ENCODE measurements at places on chromosomes 7 and 10. TPM values are rescaled to one million over a fixed set of nuclear protein-coding genes. Genes with fewer than 3 reads are reported as not detected.

DNA sequence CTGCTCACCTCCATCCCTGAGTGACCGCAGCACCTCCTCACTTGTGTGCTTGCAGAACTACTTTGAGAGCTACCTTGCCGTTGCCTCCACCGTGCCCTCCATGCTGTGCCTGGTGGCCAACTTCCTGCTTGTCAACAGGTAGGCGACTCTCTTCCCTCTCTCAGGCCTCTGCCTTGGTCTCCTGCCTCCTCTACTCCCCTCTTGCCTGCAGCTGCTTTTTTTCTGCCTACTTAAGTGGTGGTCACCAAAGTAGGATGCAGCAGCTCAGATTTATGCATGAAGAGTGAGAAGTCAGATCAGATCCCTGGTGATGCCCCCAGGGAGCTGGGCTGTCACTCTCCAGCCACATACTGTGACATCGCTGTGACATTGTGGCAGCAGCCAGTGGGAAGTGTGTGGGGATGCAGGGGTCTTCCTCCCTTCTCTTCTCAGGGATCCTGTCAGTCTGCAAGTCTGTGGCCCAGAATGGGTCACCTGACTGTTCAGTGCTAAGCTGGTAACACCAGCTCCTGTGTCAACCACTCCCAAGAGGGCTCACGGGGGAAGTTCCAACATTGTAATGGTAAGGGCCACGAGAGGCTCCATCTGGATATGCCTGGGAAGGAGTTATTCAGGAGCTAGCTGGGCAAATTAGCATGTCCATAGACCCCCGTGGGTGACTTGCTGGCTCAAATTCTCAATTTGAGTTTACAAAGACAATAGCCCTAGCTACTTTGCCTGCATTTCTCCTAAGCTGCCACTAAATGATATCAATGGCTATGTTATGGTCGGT, 25.3 kb downstream of the SLC29A3 start:
- H3K4me3 ChIP-seq = no peak overlapping the region
- no peak overlapping the region for H3K27ac ChIP-seq
- no peaks in the 10 kb centered on the region for H3K4me1 ChIP-seq
- H3K36me3 ChIP-seq = no peaks in the 10 kb centered on the region
- H3K27me3 ChIP-seq = no peaks in the 10 kb centered on the region
- no peak for DNase-seq

DNA sequence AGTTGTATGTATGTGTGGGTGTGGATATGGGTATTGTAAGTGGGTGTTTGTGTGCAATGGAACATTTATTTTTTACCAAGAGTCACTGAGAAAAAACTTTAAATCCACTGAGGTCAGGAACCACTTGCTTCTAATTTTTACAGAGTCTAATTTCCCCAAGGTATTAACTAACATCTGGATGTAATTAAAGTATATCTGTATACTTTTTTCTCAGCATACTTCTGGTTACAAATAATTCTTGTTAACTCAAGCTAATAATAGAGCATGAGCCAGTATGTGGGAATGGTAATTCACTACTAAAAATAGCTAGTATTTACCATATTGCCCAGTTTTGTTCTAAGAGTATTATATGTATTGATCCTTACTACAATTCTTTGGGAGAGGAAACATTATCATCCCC, 24.6 kb upstream of the STEAP4 start:
- no peaks in the 10 kb centered on the region for H3K36me3 ChIP-seq
- H3K27me3 ChIP-seq = no peaks in the 10 kb centered on the region
- no peak for DNase-seq
- H3K4me1 ChIP-seq = no peaks in the 10 kb centered on the region

- H3K36me3 ChIP-seq = no peaks in the 10 kb centered on the region
- no peaks in the 10 kb centered on the region for H3K27me3 ChIP-seq
- H3K27ac ChIP-seq = peak within 1 kb of the TSS; percentile 93
- H3K4me3 ChIP-seq = peak within 1 kb of the TSS; percentile 95
- DNase-seq = peak; percentile 86
Measured at GRCh38 chr7:100694098-100694745, at the start of gene GIGYF1. TSS of gene GIGYF1 (minus strand) at chr7:100694250. CDS start at chr7:100688238, 6,012 bp downstream.

- no peak for DNase-seq
- H3K36me3 ChIP-seq = no peaks in the 10 kb centered on the region
- H3K4me3 ChIP-seq = no peak overlapping the region
Measured at GRCh38 chr7:152986376-152986775, 226.8 kb downstream of the ACTR3B start.

DNA sequence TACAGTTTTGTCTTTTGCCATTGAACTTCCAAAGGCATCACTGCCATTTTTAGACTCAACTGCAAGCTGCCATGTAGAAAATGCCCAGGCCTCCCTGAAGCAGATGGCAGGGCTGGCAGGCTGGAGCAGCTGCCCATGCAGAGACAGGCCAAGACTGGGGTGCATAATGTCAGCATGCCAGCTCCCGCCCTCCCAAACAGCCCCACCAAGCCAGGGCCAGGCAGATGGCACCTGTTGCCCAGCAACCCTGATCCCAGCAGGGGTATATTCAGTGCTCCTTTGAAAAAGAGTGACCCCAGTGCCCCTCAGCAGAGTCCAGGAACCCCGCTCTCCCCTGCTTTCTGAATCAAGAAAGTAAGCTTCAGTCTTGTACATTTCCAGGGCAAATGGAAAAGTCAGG, 32.6 kb downstream of the VSTM4 start:
- H3K27ac ChIP-seq = no peak overlapping the region
- H3K4me1 ChIP-seq = peaks cover 3% of the 10 kb centered on the region

DNA sequence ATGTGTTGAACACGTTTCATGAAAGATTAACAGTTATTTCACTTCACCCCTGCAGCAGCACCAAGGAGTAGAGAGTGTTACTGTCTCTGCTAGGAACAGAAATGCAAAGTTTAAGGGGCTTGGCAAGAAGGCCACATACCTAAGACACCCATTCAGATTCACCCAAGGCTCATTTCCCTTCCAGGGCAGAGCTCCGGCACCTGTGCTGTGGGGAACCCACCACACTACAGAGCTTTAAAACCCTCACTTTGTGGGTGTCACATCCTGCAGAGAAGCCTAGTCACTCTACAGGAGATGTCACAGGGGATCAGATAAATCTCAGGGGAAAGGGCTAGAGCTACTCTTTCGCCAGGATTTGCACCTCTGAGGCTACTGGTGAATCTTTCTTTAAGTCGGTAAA, 176.1 kb upstream of the KLF6 start:
- DNase-seq = no peak
- no peak overlapping the region for H3K4me3 ChIP-seq
- H3K36me3 ChIP-seq = no peaks in the 10 kb centered on the region
- no peaks in the 10 kb centered on the region for H3K4me1 ChIP-seq

- no peak overlapping the region for H3K4me3 ChIP-seq
- H3K36me3 ChIP-seq = no peaks in the 10 kb centered on the region
- H3K27me3 ChIP-seq = no peaks in the 10 kb centered on the region
- DNase-seq = no peak
- H3K4me1 ChIP-seq = peaks cover 9% of the 10 kb centered on the region
Measured at GRCh38 chr7:92720604-92721350, 115.6 kb downstream of the CDK6 start.

DNA sequence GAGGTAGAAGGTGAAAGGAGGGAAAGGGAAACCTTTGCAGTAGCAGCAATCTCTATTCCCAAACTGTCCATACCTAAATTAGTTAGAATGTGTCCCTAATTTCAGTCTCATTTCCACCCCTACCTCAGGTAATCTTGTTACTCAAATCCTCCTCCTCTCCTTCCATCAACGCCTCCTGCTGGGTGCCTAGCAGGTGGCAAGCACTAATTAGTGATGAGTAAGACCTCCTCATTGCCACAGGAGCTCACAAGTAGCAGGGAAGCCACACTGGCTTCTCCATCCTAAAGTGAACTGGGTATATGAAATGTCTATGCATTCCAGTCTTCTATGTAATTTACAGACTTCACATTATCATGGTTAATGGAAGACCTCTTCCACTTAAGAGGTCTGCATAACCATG, 25.7 kb upstream of the FAM133B start:
- no peak overlapping the region for H3K27ac ChIP-seq
- H3K4me3 ChIP-seq = no peak overlapping the region
- DNase-seq = no peak
- H3K4me1 ChIP-seq = no peaks in the 10 kb centered on the region
- no peaks in the 10 kb centered on the region for H3K27me3 ChIP-seq

DNA sequence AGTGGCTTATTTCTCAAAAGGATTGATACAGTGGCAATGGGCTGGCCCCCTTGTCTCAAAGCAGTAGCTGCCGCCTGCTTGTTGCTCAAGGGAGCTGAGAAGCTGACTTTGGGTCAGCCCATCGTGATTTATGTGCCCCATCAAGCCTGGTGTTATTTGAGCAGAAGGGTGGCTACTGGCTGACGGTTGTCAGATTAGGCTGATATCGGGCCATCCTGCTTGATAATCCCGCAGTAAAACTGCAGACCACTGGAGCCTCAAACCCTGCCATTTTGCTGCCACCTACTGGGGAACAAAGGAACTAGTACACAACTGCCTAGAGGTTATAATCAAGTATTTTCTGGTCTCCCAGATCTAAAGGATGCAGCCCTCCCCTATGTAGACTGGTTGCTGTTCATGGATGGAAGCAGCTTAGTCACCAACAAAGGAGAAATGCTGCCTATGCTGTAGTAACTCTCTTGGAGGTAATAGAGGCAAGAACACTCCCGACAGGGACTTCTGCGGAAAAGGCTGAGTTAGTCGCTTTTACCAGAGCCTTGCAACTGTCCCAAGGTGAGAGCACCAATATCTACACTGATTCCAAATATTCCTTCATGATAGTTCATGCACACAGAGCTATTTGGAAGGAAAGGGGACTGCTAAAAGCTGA, 65.9 kb upstream of the ZNF92 start:
- H3K4me3 ChIP-seq = no peak overlapping the region
- peak; percentile 64 for DNase-seq
- H3K36me3 ChIP-seq = no peaks in the 10 kb centered on the region
- no peak overlapping the region for H3K27ac ChIP-seq

- H3K4me3 ChIP-seq = no peak overlapping the region
- H3K27me3 ChIP-seq = no peaks in the 10 kb centered on the region
- H3K4me1 ChIP-seq = no peaks in the 10 kb centered on the region
- H3K36me3 ChIP-seq = peaks cover 3% of the 10 kb centered on the region
- H3K27ac ChIP-seq = no peak overlapping the region
Measured at GRCh38 chr7:158650821-158651225, 53.8 kb downstream of the NCAPG2 start.

GRCh38 chr10:3704565-3705325, 80.3 kb downstream of the KLF6 start:
- no peaks in the 10 kb centered on the region for H3K27me3 ChIP-seq
- no peak for DNase-seq
- no peak overlapping the region for H3K4me3 ChIP-seq
- H3K27ac ChIP-seq = peak overlapping the region; percentile 61
- H3K4me1 ChIP-seq = peaks cover 27% of the 10 kb centered on the region

DNA sequence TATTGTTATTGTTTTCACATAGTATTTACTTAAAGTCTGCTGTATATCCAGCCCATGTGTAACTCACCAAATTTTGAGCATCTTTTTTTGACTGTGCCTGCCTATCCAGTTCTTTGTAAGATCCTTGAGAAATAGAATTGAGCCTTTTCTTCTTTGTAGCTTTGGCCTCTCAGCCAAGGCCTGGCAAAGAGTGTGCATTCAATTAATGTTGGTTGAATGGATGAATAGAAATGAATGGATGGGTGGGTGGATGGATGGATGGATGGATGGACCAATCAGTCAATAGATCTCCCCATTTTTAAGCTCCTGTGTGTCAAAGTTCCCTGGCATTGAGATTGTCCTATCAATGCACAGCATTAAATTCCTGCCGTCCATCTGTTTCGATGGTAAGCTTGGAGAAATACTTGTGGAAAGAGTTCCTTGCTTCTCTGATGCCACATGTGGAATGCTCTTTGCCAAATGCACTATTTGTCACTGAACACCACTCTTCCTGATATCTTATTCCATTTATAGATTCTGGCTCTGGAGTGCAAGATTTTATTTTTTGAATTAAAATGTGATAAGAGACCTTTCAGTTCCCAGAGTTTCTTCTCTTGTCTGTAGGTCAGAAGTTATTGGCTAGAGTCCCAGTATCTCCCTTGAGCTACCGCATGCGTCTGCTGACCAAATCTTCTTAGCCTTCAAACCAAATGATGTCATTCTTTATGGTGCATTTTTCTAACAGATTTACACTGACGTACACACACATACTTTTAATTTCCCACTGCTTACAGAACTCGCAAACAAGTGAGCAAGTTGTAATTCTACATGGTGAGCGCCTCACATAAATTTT, 20.7 kb upstream of the ADRB1 start:
- H3K4me3 ChIP-seq = no peak overlapping the region
- H3K27me3 ChIP-seq = no peaks in the 10 kb centered on the region
- peaks cover 36% of the 10 kb centered on the region for H3K4me1 ChIP-seq

GRCh38 chr10:81135851-81136250, 598.1 kb downstream of the SH2D4B start:
- no peaks in the 10 kb centered on the region for H3K36me3 ChIP-seq
- no peaks in the 10 kb centered on the region for H3K27me3 ChIP-seq
- H3K4me1 ChIP-seq = no peaks in the 10 kb centered on the region
- H3K4me3 ChIP-seq = no peak overlapping the region

GRCh38 chr10:45147000-45147399, 146.3 kb downstream of the ZNF22 start:
- no peak for DNase-seq
- H3K36me3 ChIP-seq = no peaks in the 10 kb centered on the region
- no peak overlapping the region for H3K4me3 ChIP-seq
- no peaks in the 10 kb centered on the region for H3K27me3 ChIP-seq
- no peak overlapping the region for H3K27ac ChIP-seq

DNA sequence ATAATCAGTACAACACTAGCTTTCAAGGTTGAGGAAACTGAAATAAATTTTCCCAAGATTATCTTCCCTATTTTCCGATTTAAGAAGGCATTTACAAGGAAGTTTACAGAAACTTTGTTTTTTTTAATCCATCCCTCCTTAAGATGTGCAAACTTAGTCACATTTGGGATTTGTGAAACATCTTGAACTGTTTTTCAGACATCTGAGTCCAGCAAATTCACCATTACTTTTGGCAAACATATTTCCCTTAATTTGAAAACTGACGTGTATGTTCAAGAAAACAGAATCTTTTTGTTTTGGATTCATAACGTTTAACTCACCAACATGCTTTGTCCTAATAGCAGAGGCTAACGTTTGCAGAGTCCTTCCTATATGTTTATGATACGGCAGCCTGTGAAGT, 19.5 kb downstream of the GLI3 start:
- H3K4me3 ChIP-seq = no peak overlapping the region
- H3K27ac ChIP-seq = no peak overlapping the region
- H3K36me3 ChIP-seq = no peaks in the 10 kb centered on the region
- DNase-seq = no peak
- H3K27me3 ChIP-seq = no peaks in the 10 kb centered on the region

The CPED1 gene
- 3.2 TPM for total RNA-seq

The SPDYE9 gene
- total RNA-seq = not detected

The TMEM270 gene
- total RNA-seq = not detected

The MCM10 gene
- total RNA-seq = 4.8 TPM

The STK31 gene
- total RNA-seq = 0.04 TPM

The NPSR1 gene
- not detected for total RNA-seq
